Breast epithelium (tissue), 4 donors: ENCODE measurements at places on chromosomes 1 and 21. TPM values are rescaled to one million over a fixed set of nuclear protein-coding genes. Genes with fewer than 3 reads are reported as not detected.

- DNase-seq: no peak
Observed at GRCh38 chr21:33666153-33666552, 23.9 kb downstream of the ITSN1 start.

GRCh38 chr1:206493279-206493678, 14.1 kb upstream of the RASSF5 start:
- no peak for DNase-seq

The CNKSR1 gene
- total RNA-seq: 22.3 TPM

The SMIM11 gene
- 22.5 TPM for total RNA-seq

- DNase-seq: no peak
Observed at GRCh38 chr1:221557013-221557412, 184.9 kb downstream of the DUSP10 start.

The NPPA gene
- total RNA-seq: not detected

GRCh38 chr1:210938416-210938925, 195.5 kb downstream of the KCNH1 start:
- DNase-seq: no peak

DNA sequence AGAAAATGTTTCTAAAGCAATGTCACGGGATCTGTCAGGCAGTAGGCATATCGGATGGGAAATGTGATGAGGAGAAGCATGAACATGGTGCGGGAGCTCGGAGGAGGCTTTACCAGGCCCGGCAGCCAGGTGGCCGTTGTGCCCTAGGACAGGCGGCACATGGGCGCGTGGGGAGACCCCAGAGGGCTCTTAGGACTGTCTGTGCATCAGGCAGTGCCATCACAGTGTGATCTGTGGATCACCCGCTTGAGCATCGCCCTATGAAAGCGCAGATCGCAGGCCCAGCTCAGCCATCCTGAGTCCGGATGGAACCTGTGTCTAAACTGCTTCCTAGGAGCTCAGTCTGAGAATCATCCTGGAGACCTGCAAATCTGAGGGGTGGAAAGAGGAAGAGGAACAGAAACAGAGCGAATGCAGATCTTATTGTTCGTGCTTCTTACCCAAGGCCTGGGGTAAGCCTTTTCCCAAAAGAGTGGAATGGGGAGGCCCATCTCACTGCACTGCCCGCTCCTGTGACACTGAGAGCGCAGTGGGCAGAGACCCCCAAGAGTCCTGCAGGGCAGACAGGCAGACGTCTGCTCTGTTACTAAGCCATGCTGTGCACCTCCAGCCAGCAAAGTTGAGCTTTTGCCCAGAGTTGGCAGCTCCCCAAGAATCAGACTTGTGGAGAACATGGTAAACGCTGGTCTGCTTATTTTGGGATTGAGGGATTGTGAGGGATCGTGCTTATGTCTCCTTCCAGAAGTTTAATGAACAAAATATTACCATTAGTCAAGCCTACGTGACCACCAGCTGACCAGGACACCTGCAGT, 251.0 kb downstream of the RHOU start:
- DNase-seq: no peak

DNA sequence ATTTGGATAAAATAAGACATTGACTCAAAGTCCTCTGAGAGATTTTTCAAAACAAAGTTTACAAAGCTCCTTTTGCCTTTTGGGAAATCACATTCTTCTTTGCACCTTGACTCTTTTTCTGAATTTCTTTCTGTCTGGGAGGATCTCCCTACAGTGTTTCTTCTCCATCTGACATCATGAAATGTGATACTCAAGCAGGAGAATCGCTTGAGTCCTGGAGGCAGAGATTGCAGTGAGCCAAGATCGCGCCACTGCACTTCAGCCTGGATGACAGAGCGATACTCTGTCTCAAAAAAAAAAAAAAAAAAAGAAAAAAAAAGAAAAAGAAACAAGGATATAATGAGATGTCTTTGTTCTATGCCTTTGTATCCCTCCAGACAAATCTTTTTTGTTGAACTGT, 13.3 kb upstream of the GRIK1 start:
- no peak for DNase-seq

The HLX gene
- total RNA-seq: 15.1 TPM

DNA sequence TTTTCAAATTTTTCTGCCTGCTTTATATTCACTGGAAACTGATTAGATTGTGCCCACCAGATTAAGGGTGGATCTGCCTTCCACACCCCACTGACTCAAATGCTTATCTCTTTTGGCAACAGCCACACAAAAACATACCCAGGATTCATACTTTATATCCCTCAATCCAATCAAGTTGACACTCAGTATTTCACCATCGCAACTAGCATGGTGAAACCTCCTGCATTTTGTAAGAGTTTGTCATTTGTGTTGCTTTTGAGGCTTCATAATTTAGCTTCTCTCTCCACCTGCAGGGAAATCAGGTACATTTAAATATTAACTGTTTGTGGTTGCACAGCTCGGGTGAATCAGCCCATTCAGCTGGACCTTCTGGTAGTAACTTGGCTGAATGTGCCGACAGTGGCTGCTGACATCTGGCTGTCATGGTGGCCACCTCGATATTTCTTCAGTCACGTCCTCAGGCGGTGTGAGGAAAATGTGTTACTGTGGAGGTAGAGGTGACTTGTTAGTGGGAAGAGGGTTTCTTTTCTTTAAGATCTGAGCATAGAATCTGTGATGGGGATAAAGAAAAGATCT, 224.0 kb downstream of the PTBP2 start:
- no peak for DNase-seq

The LCE3B gene
- total RNA-seq: not detected

DNA sequence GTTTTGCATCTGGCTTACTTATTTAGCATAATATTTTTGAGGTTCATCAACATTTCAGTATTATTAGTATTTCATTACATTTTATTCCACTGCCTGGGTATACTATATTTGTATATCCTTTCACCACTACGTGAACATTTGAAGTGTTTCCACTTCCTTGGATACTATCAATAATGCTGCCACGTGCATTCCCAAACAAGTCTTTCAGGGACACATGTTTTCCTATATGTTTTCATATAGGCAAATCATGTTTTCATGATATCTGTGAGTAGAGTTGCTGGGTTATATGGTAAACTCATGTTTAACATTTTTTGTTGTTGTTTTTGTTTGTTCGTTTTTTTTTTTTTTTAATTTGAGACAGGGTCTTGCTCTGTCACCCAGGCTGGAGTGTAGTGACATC, 380.1 kb downstream of the OMA1 start:
- no peak for DNase-seq

DNA sequence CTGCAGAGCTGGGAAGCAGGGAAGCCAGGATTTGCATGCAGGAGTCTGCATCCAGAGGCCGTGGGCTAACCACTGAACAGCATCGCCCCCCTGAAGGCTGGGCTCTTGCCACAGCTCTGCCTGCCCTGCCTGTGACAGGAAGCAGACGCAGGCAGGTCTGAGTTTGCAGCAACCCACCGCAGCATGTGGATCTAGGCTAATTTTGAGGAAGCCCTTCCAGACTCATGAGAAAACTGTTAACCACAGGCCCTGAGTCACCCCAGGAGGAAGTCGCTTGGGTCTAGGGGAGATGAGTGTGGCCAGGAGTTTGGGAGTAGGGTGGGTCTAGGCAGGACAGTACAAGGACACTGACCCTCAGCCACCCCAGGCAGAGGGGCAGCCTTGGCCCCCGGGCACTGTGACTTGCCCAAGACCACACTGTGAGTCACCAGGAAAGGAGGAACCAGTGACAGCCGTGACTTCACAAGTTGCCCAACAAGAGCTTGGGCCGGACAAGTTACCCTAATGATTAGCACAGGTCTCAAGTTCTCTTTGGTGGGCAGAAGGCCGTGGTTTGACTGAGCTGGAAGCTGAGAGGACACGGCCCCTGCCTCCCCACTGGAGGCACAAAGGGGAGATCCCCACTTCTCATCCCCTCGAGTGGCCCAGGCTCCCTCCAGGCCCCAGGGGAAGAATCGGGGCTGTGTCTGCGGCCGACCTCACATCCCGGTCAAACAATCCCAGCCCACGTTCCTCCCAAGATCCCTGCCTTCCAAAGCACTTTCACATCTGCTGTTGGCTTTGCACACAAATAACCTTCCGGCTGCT, 826 bp downstream of the LAPTM5 start:
- peak; percentile 37 for DNase-seq

- DNase-seq: no peak
Observed at GRCh38 chr1:154902938-154903566, 33.0 kb upstream of the KCNN3 start.

- DNase-seq: no peak
Observed at GRCh38 chr1:210565306-210565705, 236.6 kb downstream of the HHAT start.

GRCh38 chr1:109392037-109392787, 5.5 kb downstream of the SORT1 start:
- DNase-seq: no peak

GRCh38 chr1:87903242-87903641, 574.6 kb downstream of the LMO4 start:
- no peak for DNase-seq

The PTTG1IP gene
- 272 TPM for total RNA-seq

DNA sequence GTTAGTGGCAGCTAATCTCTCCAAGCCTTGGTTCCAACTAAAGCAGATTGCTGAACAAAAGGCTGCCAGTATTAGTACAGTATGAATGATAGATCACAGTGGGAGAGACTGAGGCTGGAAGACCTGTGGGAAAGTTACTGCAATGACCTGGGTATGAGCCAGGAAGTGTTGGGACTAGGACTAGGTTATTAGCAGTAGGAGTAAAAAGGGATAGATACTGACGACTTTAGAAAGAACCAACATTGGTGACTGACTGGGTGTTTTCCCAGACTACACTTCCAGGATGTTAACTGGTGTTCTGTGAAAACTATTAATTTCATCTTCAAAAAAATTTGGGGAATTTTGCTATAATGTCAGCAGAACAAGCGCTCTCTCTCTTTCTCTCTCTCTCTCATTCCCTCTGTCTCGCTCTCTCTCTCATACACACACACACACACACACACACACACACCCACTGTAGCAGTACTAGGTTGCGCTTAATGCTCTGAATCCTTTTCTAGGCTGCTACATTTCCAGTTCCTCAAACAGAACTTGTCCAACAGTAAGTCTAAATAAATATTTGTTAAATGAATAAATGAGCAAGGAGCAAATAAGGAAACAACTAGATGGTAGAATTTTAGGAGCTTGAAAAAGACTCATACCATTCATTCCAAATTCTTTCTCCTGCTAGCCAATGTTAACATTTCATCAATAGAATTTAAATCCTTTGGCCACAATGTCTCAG, 47.6 kb upstream of the RGS8 start:
- no peak for DNase-seq

GRCh38 chr1:210908257-210908656, 225.7 kb downstream of the KCNH1 start:
- no peak for DNase-seq

The CSTB gene
- 16.8 TPM for total RNA-seq

- DNase-seq: peak; percentile 35
Observed at GRCh38 chr1:93489756-93490155, 41.8 kb downstream of the FNBP1L start.

The TPTE gene
- total RNA-seq: not detected

The TMEM125 gene
- total RNA-seq: 30.1 TPM

- DNase-seq: no peak
Observed at GRCh38 chr1:29319300-29320110, 83.2 kb downstream of the PTPRU start.

DNA sequence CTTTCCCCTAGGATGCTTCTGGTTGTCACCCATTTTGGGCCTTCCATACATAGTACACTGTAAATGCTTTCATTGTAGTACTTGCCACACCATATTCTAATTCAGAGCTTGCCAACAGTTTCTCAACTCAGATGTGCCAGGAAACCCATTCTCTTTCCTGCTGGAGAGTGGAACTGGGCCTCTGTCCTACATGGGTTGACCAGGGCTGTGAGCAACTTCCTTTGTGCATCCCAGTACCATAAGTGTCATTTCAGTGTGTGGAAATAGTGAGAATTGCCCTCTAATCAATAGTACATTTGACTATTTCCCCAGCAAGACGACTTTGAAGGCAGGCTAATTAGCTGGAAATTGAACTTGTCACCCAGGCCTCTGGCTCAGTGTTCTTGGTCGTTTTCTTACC, 74.8 kb downstream of the MTR start:
- DNase-seq: no peak

The PIGR gene
- 0.16 TPM for total RNA-seq

The ST6GALNAC3 gene
- total RNA-seq: 14.4 TPM

The KLHDC7A gene
- 15.7 TPM for total RNA-seq

GRCh38 chr1:16178596-16179497, 23.0 kb upstream of the EPHA2 start:
- DNase-seq: no peak

DNA sequence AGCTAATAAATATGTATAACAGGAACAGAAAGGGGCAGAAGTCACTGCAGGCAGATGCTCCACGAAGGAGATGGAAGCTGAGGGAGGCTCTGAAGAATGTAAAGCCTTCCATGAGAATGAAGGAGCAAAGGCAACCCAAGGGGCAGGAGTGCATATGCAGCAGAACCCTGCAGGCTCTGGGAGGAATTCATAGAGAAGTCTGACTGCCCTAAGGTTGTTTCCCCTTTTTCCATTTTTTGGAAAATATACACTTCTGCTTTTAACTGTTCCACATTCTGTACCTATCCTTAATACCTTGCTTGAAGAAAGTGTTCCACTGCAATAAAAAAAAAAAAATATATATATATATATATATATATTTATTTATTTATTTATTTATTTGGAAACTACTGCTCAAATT, 69.6 kb downstream of the CD34 start:
- no peak for DNase-seq

GRCh38 chr1:214570442-214570841, 19.0 kb upstream of the PTPN14 start:
- DNase-seq: no peak
